ENCODE measurements at places on chromosomes 12 and 14.
A peak's percentile ranks its signal among the peaks of the same experiment; 100 is the strongest.

GRCh38 chr12:99709116-99709515 is 61.6 kb downstream of the GARIN6 start:
- no peak for DNase-seq

DNA sequence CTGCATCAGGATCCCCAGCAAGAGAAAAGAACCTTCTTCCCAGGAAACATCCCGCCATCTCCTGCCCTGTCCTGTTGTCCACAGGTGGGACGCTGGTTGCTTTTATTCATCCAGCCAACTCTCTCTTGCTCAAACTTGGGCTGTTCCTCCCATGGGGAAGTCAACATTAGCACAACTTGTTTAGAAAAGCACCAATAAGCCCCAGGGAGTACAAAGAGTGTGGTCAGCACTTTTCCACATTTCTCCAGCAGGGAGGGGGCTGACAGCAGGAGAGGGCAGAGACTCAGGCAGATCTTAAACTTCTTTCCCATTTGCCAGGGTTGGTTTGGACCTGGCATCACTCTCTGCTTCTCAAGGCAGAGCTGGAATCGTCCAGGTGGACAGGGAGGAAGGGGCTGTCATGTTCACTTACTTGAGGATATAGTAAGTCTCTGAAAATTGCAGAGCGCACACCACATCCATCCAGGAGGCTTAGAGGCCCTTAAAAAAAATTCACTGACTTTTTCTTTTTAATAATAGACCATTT is 74.9 kb downstream of the RBM19 start:
- no peak for DNase-seq

DNA sequence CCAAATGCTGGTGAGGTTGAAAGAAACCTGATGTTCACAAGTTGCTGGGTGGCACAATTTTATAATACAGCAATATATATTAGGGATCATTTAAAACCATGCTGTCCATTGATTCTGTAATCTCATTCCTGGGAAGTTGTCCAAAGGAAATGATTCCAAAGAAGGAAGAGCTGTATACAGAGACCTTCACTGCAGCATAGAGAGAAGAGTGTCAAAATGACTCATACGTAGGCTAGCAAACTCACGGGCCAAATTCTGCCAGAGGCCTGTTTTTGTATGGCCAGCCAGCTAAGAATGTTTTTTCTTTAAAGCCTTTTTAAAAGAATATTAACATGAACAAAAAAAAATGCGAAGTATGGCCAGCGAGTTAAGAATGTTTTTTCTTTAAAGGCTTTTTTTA is 69.2 kb upstream of the MED13L start:
- no peak for DNase-seq

- peak; percentile 8 for DNase-seq
These were observed 5.2 kb upstream of the RIMKLB start for GRCh38 chr12:8692573-8692972.

DNA sequence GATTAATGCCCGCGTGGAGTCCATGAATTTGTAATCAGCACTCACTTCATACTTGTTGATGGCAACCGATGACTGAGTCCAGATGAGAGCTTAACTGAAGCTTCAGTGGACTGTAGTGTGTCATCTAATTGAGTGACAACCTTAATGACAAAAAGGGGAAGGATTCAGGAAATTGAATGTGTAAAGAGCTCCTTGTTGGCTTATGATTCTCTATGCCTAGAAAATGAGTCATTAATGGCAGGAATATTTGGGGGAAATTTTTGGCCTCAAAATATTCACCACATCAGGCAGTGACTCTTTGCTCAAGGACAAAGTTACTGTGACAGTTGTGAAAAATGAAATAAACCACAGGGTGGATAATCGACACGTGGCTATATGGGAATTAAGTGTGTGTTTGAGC is 55.3 kb upstream of the STON2 start:
- DNase-seq: no peak

DNA sequence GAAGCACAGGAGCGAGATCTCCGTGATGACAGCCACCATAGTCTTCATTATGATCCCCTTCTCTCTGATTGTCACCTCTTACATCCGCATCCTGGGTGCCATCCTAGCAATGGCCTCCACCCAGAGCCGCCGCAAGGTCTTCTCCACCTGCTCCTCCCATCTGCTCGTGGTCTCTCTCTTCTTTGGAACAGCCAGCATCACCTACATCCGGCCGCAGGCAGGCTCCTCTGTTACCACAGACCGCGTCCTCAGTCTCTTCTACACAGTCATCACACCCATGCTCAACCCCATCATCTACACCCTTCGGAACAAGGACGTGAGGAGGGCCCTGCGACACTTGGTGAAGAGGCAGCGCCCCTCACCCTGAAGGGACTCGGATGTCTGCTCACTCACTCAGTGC is 775 bp downstream of the OR10P1 start:
- DNase-seq: no peak

GRCh38 chr12:41652981-41653380 is 464.9 kb downstream of the PDZRN4 start:
- no peak for DNase-seq

- no peak for DNase-seq
These were observed 973.3 kb upstream of the TMEM132C start for GRCh38 chr12:127293507-127294310.

DNA sequence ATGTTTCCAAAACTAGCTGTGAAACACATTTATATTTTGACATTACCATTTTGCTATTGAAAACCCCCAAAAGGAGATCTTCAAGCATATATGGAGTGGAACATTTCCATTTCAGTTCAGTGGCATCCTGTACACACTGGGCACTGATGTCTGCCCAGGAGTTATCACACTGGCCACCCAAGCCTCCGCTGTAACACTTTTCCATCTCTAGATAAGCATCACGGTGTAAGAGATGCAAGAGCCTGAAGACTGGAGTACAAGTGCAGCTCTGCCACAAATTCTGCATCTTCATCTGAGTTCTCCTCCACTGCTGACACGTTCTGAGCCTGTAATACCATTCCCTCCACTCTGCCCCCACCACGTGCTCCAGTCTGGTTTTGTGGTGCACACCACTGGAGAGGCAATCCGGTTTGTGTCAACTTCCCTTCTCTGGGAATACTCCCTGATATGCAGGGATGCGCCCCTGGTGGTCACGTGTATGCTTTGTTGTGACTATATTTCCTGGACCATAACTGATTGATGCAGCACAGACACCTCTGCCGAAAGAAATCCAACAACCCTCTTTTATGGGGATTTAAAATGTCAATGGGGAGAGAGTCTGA is 12.7 kb downstream of the SPTLC2 start:
- DNase-seq: no peak

- DNase-seq: no peak
These were observed 7.3 kb downstream of the AVIL start for GRCh38 chr12:57811028-57811755.

GRCh38 chr12:124639122-124639806 is 71.9 kb upstream of the NCOR2 start:
- no peak for DNase-seq

DNA sequence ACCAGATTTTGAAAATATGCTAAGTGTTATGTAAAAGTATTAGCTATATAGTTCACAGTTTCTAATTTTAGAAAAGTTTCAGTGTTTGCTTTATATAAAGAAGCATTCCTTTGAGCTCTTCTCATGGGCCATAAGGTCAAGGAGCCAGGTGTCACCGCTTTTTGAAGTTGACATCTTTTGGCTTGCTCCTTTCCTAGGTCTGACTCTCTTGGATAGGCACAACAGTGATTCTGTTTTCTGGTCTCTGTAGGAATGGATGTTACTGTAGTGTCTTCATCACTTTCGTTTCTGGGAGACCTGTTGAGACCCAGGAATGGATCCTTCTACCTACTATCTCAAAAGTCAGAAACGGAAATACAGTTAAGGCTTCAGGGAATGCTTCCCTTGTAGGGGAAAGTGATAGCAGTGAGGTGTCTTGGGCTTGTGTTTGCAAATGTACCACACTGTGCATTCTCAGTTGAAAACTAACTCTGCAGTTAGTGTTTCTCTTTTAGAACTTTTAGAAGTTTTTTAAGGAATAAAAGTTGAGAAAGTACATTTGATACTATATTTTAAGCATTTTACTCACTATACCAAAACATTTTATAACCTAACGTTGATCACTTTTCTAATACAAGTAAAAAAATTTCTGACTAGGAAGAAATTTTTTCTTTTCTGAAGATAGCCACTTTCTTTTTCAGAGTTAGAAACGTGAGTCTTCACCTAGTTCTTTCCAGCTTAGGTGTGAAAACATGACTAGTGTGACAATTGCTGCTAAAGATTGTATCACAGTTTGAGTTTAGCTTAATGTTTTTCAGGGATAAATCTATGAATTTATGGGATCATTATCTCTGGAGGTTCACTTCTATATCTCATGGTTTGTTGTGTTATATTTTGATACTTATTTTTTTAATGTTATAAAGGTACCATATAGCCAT is 20.8 kb downstream of the VRK1 start:
- no peak for DNase-seq

All from DMS 273 treated with DMSO at 0.1 percent for 48 hours (cell line).